ENCODE measurements at places on chromosomes 1 and 21.

- no peak for DNase-seq
Observed at GRCh38 chr1:155207806-155208540, at the start of gene THBS3. TSS of gene THBS3 (minus strand) at chr1:155207897. CDS start at chr1:155207876, 21 bp downstream.

DNA sequence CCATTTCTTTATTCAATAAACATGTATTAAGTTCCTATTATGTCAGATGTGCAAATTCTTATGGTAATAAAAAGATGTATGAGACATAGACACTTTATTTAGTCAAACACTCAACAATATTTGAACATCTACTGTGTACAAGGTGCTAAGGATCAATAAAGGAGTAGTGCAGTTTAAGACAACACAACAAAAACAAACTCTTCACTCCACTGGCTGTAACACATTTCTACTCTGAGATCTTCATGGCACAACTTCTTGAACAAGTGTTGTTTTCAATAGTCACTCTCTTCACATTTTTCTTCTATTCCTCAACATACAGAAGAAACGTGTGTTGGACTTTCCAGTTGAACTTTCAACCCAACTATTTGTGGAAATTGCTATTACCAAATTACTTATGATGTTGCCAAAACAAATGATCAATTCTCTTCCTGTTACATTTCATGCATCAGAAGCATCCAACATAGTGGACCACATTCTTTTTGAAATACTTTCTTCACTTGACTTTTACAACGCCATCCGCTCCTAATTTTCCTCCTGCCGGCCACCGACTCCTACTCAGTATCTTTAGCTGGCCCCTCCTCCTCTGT, 25.4 kb downstream of the HSD3B1 start:
- DNase-seq, result no peak

- no peak for DNase-seq
Observed at GRCh38 chr1:179929955-179930798, 24.4 kb upstream of the CEP350 start.

- no peak for DNase-seq
Observed at GRCh38 chr1:46735708-46736324, 16.9 kb upstream of the EFCAB14 start.

DNA sequence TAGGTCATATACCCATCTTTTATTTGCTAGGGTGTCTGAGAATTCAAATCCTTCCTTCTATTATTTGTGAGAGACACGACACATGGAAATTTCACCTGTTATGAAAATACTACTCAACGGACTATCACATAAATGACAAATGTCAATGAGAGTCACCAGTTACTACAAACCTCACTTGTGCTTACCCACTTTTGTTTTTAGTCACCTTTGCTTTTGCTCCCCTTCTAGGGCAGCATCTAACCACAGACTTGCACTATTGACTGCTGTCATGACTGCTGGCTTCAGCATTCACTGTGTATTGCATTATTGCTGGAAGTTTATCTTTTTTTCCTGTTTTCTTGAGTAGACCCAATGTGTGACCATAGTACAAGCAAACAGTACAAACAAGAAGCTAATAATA, 1048.0 kb downstream of the PLA2G4A start:
- no peak for DNase-seq

GRCh38 chr1:29555043-29555620, 318.8 kb downstream of the PTPRU start:
- DNase-seq, result no peak

GRCh38 chr21:33642896-33643657, 776 bp downstream of the ITSN1 start:
- DNase-seq, result no peak

Data from stimulated activated CD8-positive, alpha-beta memory T cell treated with anti-CD3 and anti-CD28 coated beads, Interleukin-4, amount 100 ng/mL, for 1 hour (primary cell).